HCEC 1CT (cell line): ENCODE measurements at places on chromosomes 1 and 21.

GRCh38 chr21:45401054-45401518 lies 3.9 kb upstream of the COL18A1 start:
- DNase-seq = no peak

DNA sequence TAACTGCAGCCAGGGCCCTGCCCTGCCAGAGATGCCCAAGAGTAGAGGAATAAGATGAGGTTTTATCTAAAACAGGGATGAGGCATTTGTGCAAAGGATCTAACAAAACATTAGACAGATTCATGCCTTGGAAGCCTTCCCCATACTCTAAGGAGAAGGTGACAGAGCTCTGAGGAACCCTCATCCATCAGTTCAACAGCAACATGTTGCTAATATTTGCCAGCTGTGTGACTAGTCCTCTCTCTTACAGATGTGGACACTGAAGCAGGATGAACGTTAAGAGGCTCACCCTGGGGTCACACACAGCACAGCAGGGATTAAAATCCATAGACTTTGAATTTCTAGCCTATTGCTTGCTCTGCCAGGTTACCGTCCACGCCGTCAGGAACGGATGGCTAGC lies 99.0 kb downstream of the ZBTB18 start:
- peak; percentile 6 for DNase-seq

- DNase-seq = no peak
Observed at GRCh38 chr1:66497910-66498309, 36.0 kb upstream of the SGIP1 start.

GRCh38 chr1:165647970-165648369 lies 16.9 kb downstream of the MGST3 start:
- DNase-seq = no peak

- DNase-seq = peak; percentile 79
Observed at GRCh38 chr1:100530880-100531487, 7.0 kb upstream of the GPR88 start.

DNA sequence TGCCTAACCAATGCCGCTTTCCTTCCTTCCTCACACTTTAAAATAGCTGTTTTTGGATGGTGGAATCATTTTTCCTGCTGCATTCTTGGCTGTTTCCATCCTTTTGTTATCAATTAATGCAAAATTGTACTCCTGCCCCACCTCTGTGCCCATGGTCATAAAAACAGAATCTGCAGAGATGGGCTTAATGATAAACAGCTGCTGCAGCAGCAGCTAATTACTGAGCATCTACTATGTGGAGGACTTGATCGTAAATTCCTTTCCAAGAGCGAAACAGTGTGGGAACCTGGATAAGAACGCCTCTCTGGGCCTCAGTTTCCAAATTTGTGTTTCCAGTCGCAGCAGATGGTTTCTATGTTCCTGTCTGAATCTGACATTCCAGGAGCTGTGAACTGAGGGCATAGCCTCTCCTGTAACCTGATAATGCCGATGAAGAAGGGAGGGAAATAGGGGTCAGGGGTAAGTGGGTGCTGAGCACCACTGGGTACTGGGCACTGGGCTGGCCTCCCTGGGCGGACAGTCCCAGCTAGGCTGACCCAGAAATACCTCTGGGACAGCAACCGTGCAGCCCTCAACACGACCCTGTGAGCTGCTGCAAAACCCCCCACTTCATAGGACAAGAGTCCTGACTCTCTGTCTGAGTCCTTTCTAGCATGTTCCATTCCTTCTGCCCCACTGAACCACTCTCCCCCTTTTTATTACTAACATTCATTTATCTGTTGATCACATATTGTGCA lies 121.7 kb downstream of the DMRTB1 start:
- no peak for DNase-seq

GRCh38 chr1:164647211-164647610 lies 88.2 kb downstream of the PBX1 start:
- DNase-seq = no peak

DNA sequence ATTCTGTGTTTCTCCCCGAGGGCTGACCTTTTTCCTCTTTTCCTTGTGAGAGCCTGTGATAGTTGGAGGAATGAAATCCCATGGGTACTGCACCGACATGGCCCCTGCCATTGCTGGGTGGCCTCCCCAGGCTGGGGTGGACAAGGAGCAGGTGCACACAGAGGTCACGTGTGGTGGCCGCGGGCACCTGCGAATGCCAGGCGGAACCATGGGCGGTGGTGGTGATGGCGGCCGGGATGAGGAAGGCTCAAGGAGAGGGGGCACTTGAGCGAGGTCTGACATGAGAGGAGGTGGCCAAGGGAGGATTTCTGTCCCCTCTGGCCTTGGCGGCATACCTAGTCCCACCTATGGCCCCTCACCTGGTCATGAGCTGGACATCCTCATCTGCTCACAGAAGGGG lies 69.6 kb downstream of the AJAP1 start:
- no peak for DNase-seq
